ENCODE measurements at places on chromosomes 6 and 20.

GRCh38 chr20:47016068-47016664 lies 121.5 kb downstream of the EYA2 start:
- DNase-seq: no peak

- DNase-seq: no peak
These were observed 33.5 kb downstream of the PLG start for GRCh38 chr6:160735523-160735922.

- no peak for DNase-seq
These were observed 23.6 kb downstream of the MBOAT1 start for GRCh38 chr6:20188630-20189075.

GRCh38 chr6:104689551-104690205 lies 170.0 kb downstream of the HACE1 start:
- no peak for DNase-seq

DNA sequence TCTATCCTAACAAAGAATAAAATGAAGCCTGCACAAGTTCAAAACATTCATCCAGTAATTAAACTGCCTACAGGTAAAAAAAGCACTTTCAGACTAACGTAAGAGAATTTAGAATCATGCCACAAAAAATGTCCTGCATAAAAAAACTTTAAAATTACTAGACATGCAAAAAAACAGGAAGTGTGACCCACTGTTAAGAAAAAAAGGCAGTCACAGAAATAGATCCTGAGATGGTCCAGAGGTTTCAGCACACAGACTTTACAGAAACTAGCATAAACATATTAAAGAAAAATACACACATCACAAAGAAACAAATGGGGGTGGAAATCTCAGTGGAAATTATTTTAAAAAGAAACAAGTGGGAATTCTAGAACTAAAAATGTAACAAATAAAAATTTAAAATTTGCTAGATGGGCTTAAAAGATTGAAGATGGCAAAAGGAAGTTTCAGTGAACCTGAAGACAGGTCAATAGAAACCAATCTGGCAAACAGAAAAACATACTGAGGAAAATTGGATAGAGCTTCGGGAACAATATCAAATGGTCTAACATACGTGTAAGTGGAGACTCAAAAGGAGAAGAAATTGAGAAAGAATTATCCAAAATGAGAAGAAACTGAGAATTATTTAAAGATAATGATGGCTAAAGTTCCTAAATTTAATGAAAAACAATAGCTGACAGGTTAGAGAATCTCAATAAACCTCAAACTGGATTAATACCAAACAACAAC lies 3.4 kb upstream of the ZNF133 start:
- no peak for DNase-seq

- DNase-seq: peak; percentile 50
These were observed at the start of gene SAMD10 for GRCh38 chr20:63979557-63980316. Gene SAMD10 (minus strand): TSS chr20:63979642. CDS start chr20:63979467, 175 bp downstream.

DNA sequence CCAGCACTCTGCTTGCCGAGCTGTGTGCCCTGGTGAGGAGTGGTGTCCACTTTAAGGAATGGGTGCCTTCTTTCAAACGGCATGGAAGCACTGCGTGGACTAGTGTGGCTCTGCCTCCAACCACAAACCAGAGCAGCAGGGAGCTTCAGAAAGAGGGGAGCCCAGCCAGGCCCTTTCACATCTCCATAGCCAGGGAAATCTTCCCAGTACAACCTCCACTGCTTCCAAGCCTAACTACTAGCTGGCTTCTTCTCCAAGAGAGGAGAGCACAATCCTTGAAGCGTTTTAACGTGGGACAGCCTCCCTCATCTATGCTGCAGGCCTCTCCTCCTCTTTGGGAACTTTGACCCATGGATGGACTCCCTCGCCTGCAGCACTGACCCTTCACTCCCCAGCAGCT lies 26.7 kb downstream of the TNXB start:
- no peak for DNase-seq

GRCh38 chr6:136251394-136251793 lies 1.3 kb upstream of the MTFR2 start:
- no peak for DNase-seq

GRCh38 chr6:158568549-158568948 lies 8.7 kb downstream of the TMEM181 start:
- no peak for DNase-seq

DNA sequence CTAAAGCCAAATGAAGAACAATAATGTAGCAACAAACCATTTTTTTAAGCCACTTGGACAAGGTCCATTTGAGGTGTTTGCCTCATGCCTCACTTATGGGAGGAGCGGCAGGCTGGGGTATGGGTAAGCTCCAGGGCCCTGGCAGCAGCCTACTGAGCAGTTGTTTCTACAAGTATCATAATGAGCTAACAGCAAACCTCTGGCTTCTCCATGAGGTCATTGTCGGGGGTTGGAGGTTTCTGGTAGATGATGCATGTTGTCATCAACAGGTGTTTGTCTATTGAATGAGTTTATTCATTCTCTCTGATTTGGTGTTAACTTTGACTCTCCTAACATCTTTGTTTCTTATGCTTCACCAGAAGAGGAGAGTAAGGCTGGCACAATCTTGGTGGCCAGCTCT lies 150.7 kb downstream of the TBC1D7 start:
- no peak for DNase-seq

- no peak for DNase-seq
These were observed 249.3 kb upstream of the ECI2 start for GRCh38 chr6:4384656-4385055.

DNA sequence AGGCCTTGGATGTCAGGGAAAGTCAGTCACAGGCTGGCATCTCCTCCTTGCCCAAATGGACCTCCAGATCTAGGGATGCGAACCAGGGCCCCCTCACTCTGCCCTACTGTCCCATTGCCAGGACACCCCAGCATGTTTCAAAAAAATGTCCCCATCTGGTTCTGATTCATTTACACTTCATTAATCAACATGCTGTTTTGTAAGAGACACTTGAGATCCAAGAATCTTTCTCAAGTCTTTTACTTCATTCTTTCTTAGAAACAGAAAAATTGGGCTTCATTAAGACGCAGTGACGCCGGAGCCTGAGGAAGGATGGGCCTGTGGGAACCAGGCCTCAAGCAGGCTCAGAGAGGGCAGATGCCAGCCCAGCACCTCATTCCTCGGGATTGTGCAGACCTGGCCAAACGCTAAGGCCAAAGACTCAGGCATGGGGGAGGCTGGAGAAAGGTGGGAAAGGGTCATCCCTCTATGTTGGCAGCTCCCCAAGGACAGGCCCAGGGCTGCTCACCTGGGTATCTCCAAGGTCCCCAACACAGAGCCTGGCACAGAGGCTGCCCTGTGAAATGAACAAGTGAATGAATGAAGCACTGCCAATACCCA lies 3.8 kb downstream of the RSPO4 start:
- no peak for DNase-seq

GRCh38 chr6:142416179-142416578 lies 114.4 kb downstream of the ADGRG6 start:
- DNase-seq: no peak

- no peak for DNase-seq
These were observed 158.7 kb upstream of the PDE10A start for GRCh38 chr6:165821754-165822153.

DNA sequence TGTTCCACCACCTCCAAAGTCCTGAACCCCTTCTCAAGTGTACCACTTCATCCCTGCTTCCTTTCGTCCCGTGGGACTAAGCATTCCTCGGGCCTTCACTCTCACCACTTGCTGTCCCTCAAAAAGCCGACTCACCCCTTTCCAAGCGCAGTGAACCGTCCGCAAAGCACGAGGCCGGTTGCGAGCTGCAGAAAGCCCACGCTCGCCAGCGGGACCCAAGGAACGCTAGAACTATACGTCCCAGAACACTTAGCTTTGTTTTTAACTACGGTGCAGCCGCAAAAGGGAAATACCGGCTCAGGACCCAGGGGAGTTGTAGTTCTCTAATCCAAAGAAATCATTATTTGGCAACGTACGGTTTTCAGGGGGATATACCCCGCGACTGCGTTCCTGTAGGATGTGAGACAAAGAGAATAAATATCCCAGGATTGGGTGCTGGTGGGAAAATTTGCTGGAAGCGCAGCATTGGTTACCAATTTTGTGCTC lies 416 bp upstream of the POLR1H start:
- no peak for DNase-seq

GRCh38 chr20:13236990-13237720 lies 16.1 kb downstream of the ISM1 start:
- DNase-seq: no peak

- no peak for DNase-seq
These were observed 6.0 kb downstream of the ZNF76 start for GRCh38 chr6:35265523-35265922.

- no peak for DNase-seq
These were observed 108.1 kb upstream of the TIAM2 start for GRCh38 chr6:154887051-154887450.

DNA sequence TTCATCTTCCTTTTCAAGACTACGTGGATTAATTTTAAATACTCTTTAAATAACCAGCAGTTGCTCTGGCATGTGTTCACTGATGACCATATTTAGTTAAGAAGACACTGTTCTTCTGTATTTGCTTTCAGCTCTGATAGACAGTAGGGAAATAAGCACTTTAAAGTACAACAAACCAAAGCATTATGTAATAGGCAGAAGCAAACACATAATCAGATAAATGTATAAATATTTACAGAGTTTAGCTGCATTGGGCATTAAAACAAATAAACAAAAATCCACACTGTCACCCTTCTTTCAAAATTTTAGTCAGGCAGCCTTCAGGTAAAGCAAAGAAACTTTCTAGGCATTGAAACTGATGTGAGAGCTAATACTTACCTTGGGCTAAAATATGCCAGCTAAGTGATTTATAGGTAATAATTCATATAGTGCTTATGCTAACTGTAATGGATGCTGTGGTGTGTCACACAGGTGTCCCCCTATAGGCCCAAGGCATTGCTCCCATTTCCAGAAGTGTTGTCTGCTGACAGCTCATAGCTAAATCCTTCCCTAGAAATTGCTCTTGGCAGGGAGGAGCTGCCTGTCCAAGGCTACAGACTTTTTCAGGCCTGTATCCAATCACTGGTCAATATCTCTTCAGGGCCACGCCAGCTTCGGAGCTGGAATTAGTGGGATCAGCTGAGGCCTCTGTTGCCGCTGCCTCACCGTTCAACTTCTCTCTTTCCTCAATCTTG lies 111.5 kb upstream of the CITED2 start:
- no peak for DNase-seq

GRCh38 chr20:54019585-54019984 lies 50.8 kb downstream of the BCAS1 start:
- no peak for DNase-seq

GRCh38 chr6:154814063-154814462 lies 80.8 kb downstream of the SCAF8 start:
- no peak for DNase-seq

- DNase-seq: no peak
These were observed 154.2 kb downstream of the SAMD5 start for GRCh38 chr6:147662646-147663045.

- no peak for DNase-seq
These were observed 1019.4 kb downstream of the EPHA7 start for GRCh38 chr6:92399911-92400310.

DNA sequence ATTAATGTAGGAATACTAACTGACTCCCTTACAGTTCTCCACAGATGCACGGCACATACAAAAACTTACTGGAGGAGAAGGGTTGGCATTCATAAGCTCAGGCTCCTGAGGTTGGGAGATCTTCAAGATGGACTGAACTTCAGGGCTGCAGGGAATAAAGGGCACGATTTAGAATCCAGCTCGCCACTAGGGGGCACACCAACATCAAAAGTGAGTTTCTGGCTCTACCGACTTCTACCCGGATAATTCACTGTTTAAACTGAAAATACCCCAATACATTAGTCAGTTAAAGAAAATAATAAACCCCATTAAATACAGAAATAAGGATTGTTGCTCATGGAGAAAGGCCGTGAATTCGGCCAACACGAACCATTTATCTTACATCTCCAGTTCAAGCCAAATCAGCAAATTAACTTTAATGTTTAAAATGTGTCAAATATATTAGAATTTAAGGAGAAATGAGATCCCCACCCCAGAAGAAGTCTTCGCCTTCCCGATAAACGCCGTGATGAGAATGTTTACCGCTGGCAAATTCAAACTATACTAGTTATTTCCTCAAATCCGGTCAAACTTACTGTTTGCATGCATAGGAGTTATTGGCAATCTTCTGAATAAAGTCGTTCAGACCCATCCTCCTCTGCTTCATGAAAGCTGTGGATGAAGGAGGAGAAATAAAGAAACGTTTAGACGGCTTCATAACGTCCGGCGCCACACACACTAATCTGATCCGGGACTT lies 121.7 kb upstream of the SLC2A12 start:
- DNase-seq: peak; percentile 77

- DNase-seq: no peak
These were observed 92.9 kb upstream of the ENPP5 start for GRCh38 chr6:46263707-46264086.

DNA sequence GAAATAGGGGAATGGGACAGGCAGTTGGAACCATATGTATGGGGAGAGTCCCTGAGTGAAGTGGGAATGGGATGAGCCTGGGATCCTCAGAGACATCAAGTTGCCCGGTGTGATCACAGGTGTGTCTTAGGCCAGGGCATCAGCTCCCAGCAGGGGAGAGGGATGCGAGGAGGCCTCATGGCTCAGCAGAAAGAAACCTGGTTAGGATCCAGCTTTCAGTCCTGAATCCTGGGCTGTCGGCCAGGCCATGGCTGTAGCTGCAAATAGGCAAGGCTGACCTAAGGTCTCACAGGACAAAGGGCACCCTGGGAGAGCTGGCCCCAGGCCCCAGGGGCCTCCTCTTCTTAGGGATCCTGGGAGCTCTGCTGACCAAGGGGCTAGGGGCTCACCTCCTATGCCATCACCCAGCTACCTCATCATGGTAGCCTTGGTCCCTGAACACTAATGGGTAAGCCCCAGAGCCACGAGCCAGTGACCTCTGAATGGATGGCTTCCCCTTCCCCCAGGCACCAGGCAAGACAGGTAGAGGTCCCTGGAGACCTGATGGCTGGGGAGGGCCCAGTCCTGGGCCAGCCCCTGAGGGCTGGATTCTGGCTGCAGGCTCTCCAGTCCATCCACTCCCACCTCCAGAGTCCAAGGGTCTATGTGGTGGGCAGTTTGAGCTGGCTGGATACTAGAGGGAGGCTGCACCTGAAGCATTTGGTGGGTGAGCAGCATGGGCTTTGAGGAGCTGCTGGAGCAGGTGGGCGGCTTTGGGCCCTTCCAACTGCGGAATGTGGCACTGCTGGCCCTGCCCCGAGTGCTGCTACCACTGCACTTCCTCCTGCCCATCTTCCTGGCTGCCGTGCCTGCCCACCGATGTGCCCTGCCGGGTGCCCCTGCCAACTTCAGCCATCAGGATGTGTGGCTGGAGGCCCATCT lies at the start of gene SLC22A7:
Gene SLC22A7 (plus strand): TSS at position 617 of the 921 bp plus-strand sequence. CDS start 99 bp downstream, at position 716.
- DNase-seq: no peak

GRCh38 chr6:137031122-137031521 lies 13.6 kb downstream of the IL20RA start:
- DNase-seq: no peak

GRCh38 chr6:130962966-130963365 lies 100.1 kb downstream of the EPB41L2 start:
- DNase-seq: no peak

DNA sequence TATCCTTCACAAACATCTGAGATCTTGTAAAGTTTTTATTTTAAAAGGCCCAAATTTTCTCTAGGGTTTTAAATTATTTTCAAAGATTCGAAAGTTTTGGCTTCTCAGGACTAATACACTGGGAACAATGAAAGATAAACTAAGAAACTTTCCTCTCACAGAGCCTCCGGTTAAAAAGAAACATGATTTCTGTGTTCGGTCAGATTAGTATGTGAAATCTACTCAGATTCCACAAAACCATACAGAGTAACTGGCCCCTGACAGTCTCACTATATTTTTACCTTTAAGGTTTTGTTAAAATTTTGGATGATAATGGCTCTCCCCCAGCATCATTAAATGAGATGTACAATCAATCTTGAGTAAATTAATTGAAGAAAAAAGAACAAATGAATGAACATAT lies 471.0 kb downstream of the COL12A1 start:
- DNase-seq: no peak

- DNase-seq: peak; percentile 24
These were observed 58.1 kb downstream of the RAB44 start for GRCh38 chr6:36755435-36756348.
